ENCODE measurements at places on chromosomes 11 and 22.

GRCh38 chr11:21068886-21069285 lies 399.5 kb downstream of the NELL1 start:
- no peak for DNase-seq

DNA sequence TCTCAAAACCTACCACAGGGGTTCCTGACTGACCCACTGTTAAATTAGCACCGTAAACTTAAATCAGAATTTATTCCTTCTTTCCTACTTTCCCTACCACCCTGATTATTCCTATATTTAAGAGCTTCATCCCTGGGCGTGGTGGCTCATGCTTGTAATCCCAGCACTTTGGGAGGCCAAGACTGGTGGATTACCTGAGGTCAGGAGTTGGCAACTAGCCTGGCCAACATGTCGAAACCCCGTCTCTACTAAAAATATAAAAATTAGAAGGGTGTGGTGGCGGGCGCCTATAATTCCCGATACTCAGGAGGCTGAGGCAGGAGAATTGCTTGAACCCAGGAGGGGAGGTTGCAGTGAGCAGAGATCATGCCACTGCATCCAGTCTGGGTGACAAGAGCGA lies 20.3 kb downstream of the ALG9 start:
- DNase-seq: no peak

DNA sequence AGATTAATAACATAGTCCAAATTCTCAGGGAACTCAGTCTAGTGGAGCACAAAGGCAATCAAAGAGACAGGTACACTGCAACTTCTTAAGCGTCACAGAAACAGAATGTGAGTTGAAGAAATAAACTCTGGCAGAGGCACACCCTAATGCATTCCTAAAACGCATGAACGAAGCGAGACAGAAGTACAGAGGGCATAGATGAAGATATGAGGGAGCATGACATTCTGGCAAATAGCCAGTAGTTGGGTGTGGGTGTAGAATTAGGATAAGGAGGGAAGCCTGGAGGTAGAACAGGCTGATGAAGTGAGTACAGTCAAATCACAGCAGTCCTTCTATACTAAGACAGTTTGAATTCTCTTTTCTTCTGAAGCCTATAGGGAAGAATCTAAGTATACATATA lies 838.7 kb upstream of the API5 start:
- no peak for DNase-seq

DNA sequence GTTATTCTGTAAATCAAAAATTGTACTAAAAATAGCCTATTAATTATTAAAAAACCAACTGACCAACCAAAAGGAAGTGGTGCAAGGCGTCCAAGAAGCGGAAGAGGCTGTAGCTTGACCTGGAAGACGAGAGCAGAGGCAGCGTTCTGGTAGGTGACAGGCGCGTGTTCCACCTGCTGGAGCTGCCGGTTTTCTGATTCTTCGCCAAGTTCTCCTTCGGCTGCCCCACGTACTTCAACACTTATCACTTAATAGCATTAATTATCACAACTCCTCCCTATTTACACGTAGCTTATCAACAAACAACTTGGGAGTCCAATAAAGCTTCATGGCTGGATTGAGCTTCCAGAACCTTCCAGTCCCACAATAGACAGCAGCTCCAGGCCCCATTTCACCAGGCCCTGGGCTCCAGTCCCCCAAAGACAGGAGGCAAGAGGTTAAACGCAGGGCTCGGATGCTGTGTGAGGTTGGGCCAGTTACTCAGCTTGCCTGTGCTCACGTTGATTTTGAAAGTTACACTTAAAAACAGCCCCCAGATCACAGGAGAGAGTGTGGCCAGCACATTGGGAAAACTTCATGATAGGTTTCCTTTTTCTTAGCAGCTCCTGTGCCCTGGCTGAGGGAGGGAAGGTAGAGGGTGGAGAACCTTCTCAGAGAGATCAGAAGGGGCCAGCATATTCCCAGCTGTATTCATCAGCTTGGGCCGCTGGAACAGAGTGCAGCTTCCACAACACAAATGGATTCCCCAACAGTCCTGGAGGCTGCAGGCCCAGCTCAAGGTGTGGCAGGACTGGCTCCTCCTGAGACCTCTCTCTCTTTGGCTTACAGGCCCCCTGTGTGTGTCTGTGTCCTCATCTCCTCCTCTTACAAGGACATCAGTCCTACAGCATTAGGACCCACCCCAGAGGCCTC lies 54.2 kb upstream of the FGF3 start:
- no peak for DNase-seq

GRCh38 chr11:6232899-6233298 lies 1.5 kb downstream of the FHIP1B start:
- DNase-seq: no peak

GRCh38 chr22:50249341-50250248 lies 1.5 kb downstream of the HDAC10 start:
- no peak for DNase-seq

DNA sequence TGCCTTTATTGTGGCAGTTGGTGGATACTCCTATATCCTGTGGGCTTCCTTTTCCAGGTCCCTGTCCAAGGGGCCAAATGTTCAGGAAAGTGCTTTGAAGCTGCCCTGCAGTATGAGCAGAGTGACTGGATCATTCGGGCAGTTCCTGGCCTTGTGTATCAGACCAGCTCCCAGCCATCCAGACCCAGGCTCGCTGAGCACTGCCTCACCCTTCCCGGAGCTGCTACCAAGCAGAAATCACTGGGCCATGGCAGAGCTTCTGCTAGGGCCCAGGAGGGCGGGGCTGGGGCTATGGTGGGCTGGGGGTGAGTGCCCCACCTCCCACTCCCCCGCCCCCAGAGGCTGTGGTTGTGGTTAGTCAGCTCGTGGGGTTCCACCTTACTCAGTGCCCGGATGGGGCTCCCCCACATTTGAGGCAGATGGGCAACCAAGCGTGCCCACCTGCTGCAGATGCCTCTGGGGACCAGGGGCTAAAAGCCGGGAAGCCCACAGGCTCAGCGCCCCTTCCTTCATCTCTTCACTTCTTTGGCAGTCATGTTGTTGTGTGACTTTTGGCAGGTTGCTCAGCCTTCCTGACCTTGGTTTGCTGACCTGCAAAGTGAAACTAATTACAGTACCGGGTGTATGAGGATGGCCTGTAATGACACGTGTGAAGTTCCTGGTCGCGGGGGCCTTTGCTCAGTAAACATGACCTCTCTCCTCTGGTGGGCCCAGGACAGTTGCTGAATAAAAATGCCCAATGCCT lies 2.1 kb upstream of the LRRC32 start:
- DNase-seq: no peak

DNA sequence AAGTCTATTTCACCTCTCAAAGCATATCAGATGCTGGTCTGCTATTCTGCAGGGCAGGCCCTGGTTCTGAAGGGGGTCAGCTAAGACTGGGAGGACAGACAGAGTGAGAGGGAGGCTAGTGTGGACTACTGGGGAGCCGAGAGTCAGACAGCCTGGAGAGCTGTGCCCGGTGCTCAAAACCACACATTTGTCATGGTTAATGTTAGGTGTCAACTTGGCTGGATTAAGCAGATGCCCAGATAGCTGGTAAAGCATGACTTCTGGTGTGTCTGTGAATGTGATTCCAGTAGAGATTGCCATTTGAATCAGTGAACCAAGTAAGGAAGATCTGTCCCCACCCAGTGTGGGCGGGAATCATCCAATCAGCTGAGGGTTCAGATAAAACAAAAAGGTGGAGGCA lies 102.6 kb downstream of the SNX19 start:
- DNase-seq: no peak

DNA sequence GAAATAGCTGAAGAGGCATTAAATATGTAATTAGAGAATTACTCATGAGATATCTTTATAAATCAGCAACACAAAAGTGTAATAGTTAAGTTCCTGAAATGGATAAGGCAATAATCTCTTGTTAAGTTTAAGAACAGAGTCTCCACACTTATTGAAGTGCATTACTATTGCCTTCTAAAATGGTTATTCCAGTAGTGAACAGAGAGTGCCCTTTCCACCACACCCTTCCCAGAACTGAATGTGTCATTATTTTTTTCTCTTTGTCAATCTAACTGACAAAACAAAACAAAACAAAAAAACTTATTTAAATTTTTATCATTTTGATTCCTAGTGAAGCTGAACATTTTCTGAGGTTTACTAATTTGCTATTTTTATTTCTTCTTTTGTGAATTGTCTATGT lies 9.2 kb upstream of the PRRG4 start:
- no peak for DNase-seq

DNA sequence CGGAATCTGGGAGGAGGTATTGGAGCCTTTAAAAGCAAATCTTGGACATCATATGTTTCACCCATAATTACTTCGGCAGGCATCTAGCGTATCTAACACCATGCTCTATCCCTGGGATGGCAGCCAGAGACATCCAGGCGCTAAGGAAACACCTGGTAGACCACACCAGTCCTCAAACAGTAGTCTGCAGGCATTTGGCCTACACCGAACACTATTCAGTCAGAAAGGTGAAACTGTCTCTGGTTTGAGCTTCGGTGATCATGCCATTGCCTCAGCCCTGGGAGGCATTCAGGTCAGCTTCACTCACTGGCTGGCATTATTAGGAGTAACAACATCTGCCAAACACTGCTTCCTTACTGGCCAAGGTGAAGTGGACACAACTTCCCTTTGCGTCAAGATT lies 11.7 kb downstream of the SIRT3 start:
- no peak for DNase-seq

- no peak for DNase-seq
Observed at GRCh38 chr11:67265633-67266448, 432 bp upstream of the GRK2 start.

Measured in HS-27A (cell line).